Adrenal gland (tissue), 19 donors: ENCODE measurements at places on chromosomes 16 and 17. TPM values are rescaled to one million over a fixed set of nuclear protein-coding genes. Genes with fewer than 3 reads are reported as not detected.
A peak's percentile ranks its signal among the peaks of the same experiment; 100 is the strongest.

KRTAP4-5 gene
- total RNA-seq: not detected

HNF1B gene
- total RNA-seq: not detected

DNA sequence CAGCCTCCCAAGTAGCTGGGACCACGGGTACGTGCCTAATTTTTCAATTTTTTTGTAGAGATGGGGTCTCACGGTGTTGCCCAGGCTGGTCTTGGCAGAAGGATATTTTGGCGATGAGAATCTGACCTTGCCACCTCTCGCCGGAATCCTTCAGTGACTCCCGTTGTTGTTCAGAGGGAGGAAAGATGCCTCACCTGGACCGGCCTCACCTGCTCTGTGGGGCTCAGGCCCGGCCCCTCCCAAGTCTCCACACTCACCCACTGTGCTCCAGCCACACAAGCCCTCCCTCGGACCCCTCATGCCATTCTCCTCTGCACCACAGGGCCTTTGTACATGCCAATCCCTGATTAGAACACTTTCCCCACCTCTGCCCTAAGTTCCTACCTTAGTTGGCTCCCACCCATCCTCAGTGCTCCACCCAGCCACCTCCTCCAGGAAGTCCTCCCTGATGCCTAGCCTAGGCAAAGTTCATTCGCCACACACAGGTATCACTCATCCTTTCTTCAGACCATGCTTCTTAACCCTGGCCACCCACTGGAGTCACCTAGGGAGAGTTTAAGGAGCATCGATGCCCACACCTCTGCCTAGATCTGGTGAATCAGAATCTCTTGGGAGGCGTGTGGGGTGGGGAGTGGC, 136.1 kb downstream of the GSG1L start:
- no peak overlapping the region for H3K27ac ChIP-seq
- no peaks in the 10 kb centered on the region for H3K36me3 ChIP-seq
- H3K27me3 ChIP-seq: no peaks in the 10 kb centered on the region
- no peaks in the 10 kb centered on the region for H3K4me1 ChIP-seq

- H3K4me3 ChIP-seq: no peak overlapping the region
- H3K4me1 ChIP-seq: peaks cover 11% of the 10 kb centered on the region
- H3K27me3 ChIP-seq: no peaks in the 10 kb centered on the region
- peak overlapping the region; percentile 25 for H3K27ac ChIP-seq
- no peaks in the 10 kb centered on the region for H3K36me3 ChIP-seq
Measured at GRCh38 chr17:81828656-81829055, 4.4 kb downstream of the MCRIP1 start.

- DNase-seq: no peak
- H3K27ac ChIP-seq: no peak overlapping the region
- H3K4me3 ChIP-seq: no peak overlapping the region
- H3K4me1 ChIP-seq: no peaks in the 10 kb centered on the region
- no peaks in the 10 kb centered on the region for H3K27me3 ChIP-seq
Measured at GRCh38 chr16:90084215-90084950, 7.3 kb upstream of the PRDM7 start.

- H3K27me3 ChIP-seq: no peaks in the 10 kb centered on the region
- no peak overlapping the region for H3K4me3 ChIP-seq
- peak overlapping the region; percentile 68 for H3K27ac ChIP-seq
- H3K36me3 ChIP-seq: no peaks in the 10 kb centered on the region
- H3K4me1 ChIP-seq: no peaks in the 10 kb centered on the region
Measured at GRCh38 chr17:50420419-50421112, 5.5 kb upstream of the ACSF2 start.

DNA sequence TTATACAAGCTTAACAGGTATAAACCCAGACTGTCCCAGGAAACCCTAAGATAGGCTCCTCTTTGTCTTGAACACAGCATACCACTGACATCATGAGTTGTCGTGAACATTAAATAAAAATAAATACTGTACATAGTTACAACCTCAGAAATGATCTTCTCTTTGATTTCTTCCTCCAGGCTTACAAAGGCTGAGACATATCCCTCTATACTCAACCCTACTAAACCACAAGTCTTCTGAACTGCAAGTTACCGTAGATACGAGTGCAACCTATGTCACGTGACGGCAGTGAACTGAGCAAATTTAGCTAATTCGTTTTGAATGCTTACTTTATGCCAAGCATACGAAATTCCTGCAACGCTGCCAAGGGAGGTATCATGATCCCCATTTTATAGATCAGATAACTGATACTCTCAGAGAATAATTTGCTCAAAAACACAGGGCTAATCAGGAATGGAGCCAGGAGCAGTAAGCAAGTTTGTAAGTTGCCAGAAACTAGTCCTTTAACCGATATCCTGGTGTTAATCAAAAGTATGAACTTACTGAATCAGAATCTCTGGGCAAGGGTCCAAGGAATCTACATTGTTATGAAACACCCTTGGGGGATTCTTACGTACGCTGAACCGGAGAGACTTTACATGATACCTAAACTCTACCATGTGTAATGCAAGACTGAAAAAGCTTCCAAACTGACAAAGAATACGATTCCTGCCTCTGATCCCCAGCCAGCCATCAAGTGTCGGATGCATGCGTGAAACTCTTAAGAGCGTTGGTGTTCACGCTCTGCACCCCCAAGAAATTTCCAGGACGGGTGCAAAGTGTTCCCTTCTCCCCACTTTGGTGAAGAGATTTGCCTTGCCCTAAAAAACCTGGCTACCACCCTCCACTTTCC, 106.2 kb downstream of the XYLT1 start:
- H3K27ac ChIP-seq: peak overlapping the region; percentile 24
- no peak for DNase-seq
- H3K4me1 ChIP-seq: peaks cover 65% of the 10 kb centered on the region
- H3K27me3 ChIP-seq: no peaks in the 10 kb centered on the region
- H3K4me3 ChIP-seq: no peak overlapping the region

DNA sequence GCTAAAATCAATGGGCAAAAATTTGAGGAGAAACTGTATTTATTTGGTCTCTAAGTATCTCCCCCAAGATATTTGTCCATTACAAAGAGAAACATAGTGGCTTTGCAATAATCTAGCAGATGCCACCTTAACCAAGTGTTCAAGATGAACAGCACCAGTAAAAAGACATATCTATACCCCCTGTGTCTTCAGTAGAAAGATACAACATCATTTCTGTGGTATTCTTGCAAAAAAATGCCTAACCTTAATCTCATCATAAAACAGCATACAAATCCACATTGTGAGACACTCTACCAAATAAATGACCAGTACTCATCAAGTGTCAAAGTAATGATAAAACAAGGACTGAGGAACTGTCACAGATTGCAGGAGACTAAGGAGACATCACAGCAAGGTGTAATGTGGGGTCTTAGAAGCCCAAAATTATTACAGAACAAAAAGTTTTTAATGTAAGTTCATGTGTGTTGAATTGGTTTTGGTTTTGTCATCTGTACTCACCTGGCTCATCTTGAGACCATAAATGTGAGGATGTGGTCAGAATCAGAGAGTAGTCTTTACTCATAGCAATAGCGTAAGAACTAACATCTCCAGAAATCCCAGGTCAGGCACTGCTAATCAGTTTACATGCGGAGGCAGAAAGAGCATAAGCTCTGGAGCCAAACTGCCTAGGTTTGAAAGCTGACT, 77.2 kb downstream of the AATF start:
- no peak for DNase-seq
- H3K4me3 ChIP-seq: no peak overlapping the region
- H3K36me3 ChIP-seq: no peaks in the 10 kb centered on the region
- no peaks in the 10 kb centered on the region for H3K27me3 ChIP-seq
- H3K27ac ChIP-seq: no peak overlapping the region

DNA sequence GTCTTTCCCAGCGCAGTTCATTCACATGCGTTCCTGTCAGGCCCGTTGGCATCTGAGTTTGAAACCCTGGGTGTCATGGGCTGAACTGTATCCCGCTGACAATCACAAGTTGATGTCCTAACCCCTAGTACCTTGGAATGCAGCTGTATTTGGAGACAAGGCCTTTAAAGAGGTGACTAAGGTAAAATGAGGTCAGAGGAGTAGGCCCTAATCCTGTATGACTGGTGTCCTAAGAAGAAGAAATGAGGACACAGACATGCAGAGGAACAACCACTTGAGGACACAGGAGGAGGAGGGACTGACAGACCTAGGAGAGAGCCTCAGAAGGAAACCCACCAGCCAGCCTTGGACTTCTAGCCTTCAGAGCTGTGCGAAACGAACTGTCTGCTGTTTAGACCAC, 33.1 kb downstream of the TRPV2 start:
- H3K36me3 ChIP-seq: peaks cover 17% of the 10 kb centered on the region
- H3K4me1 ChIP-seq: peaks cover 5% of the 10 kb centered on the region
- no peak for DNase-seq
- no peaks in the 10 kb centered on the region for H3K27me3 ChIP-seq
- H3K27ac ChIP-seq: peak overlapping the region; percentile 40

DNA sequence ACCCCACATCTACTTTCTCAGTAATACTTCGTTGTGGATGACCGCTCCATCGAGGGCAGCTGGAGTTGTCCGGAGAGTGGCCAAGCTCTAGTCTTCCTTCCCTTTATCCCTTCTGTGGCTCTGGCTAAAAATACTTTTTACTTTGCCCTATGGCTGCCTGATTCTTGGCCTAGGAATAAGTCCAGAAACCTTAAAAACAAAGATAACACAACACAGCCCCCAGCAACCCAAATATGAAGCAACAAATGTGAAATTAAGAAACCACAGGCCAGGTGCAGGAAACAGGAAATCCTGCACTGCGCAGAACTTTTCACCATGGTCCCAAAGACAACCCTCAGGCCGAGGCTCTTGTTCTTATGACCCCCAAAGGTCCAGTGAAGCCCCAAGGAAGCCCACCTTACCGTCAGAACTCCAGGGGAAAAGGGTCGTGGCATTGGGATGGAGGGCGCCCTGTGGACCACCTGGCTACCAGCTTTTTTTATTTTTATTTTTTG, 26.0 kb downstream of the TK2 start:
- H3K36me3 ChIP-seq: no peaks in the 10 kb centered on the region
- no peak overlapping the region for H3K4me3 ChIP-seq
- DNase-seq: no peak
- no peaks in the 10 kb centered on the region for H3K27me3 ChIP-seq

DNA sequence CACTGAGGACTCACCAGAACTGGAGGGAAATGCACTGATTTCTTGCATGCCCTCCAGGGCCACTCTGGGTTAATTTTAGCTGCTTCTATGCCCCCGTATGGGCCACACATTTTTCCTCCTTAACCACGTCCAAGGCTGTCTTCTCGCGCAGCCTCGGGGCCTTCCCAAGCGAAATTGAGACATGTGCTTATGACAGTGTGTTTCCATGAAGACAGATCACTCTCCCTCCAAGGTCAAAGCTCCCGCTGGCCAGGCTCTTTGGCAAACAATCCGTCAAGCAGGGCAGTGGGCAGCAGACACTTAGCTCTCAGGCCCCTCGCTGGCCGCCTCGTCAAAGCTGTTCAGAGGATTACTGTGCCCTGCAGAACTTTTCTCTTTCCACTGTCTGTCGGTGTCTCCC, 243.0 kb upstream of the N4BP1 start:
- H3K36me3 ChIP-seq: no peaks in the 10 kb centered on the region
- H3K4me3 ChIP-seq: no peak overlapping the region
- peak; percentile 83 for DNase-seq
- no peak overlapping the region for H3K27ac ChIP-seq
- no peaks in the 10 kb centered on the region for H3K4me1 ChIP-seq

DNA sequence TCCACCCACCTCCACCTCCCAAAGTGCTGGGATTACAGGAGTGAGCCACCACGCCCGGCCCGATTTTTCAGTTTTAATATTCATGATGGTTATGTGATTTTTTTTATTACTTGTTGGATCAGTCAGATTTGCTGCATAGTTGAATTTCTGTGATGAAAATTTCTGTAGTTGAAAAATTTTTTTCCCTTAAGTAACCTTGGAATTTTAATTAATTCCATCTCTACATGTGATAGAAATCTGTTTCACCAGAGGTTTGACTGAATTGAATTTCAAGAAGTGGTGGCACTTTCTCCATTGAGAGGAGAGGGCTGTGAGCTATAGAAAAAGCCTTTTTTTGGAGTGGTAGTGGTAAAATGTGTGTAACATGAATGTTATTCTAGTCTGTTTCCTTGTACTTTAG, 24.7 kb downstream of the WIPF2 start:
- no peaks in the 10 kb centered on the region for H3K27me3 ChIP-seq
- H3K27ac ChIP-seq: no peak overlapping the region
- H3K36me3 ChIP-seq: no peaks in the 10 kb centered on the region
- H3K4me1 ChIP-seq: no peaks in the 10 kb centered on the region
- no peak overlapping the region for H3K4me3 ChIP-seq
- DNase-seq: no peak

DNA sequence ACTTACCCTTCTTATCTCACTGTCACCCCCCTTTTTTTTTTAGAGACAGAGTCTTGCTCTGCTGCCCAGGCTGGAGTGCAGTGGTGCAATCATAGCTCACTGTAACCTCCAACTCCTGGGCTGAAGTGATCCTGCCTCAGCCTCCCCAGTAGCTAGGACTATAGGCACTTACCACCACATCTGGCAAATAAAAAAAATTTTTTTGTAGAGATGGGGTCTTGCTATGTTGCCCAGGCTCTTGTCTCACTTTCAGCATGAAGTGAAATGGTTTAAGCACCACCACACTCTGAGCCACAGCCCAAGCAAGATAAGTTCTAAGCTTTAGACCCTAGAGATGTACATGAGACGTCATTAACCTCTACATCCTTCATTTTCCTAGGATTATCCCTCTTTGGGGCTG, 34.5 kb upstream of the EFCAB13 start:
- no peak overlapping the region for H3K4me3 ChIP-seq
- DNase-seq: no peak
- H3K27me3 ChIP-seq: no peaks in the 10 kb centered on the region
- H3K27ac ChIP-seq: no peak overlapping the region
- H3K36me3 ChIP-seq: no peaks in the 10 kb centered on the region

DNA sequence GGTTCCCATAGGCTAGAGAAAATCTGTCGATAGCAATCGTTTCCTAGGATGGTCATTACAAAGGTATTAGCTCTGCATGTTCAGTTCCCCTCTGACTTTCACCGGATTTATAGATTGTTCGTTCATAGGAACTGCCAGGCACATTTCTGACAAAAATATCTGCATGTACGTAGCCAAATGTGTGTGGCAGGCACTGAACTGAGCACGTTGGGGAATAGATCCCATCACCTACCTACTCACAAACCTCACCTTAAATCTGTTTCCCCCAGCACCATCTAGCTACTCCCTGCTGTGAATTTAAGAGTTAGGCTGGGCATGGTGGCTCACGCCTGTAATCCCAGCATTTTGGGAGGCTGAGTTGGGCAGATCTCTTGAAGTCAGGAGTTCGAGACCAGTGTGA, 64.5 kb upstream of the TANC2 start:
- no peak overlapping the region for H3K27ac ChIP-seq
- no peaks in the 10 kb centered on the region for H3K36me3 ChIP-seq
- no peak for DNase-seq
- H3K4me3 ChIP-seq: no peak overlapping the region

DNA sequence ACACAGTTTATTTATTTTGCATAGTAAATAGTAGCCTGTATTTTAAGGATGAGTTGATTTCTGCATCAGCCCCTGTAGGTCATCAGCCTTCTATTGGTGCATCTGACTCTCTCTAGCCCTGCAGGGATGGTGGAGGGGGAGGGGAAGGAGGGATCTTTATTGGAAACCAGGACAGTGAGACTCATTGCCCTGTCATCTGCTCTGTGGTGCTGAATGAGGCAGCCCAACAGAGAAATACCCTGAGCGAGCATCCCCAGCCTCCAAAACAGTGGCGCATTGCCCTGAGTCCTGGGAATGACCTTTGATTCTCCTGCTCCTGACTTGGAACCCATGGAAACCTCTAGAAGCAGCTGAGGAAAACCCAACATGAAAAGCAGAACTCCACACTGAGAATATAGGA, 45.5 kb upstream of the STH start:
- H3K27ac ChIP-seq: no peak overlapping the region
- H3K36me3 ChIP-seq: no peaks in the 10 kb centered on the region
- no peak overlapping the region for H3K4me3 ChIP-seq
- H3K27me3 ChIP-seq: peaks cover 14% of the 10 kb centered on the region
- peaks cover 8% of the 10 kb centered on the region for H3K4me1 ChIP-seq
